ENCODE measurements at places on chromosomes 16 and 17. TPM values are rescaled to one million over a fixed set of nuclear protein-coding genes. Genes with fewer than 3 reads are reported as not detected.

DNA sequence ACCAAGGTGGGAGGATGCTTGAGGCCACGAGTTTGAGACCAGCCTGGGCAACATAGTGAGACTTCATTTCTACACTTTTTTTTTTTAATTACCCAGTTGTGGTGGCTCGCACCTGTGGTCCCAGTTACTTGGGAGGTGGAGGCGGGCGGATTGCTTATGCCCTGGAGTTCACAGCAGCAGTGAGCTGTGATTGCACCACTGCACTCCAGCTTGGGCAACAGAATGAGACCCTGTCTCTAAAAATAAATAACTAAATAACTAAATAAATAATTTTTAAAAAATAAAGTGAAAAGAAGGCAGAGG lies 9.3 kb downstream of the DNAI2 start:
- no peak for DNase-seq

DNA sequence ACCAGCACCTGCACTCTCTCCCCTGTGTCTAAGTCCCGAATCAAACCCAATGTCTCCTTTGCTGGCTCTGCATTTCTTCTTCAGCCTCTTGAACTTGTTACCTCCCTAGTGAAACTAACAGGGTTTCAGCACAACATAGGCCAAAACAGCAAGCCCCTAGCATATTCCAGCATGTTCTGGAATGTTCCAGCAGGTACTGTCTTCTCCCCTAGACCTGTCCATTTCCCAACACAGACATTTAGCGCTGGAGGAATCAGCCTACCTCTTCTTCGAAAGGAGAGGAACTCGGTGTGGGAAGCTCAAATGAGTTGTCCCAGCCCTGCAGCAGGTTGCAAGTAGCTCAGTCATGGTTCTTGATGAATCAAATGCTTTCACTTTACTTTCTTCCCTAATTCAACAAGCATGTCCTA lies 47.1 kb downstream of the LITAF start:
- peak; percentile 32 for DNase-seq

GRCh38 chr16:51134269-51134812 lies 16.7 kb downstream of the SALL1 start:
- no peak for DNase-seq

DNA sequence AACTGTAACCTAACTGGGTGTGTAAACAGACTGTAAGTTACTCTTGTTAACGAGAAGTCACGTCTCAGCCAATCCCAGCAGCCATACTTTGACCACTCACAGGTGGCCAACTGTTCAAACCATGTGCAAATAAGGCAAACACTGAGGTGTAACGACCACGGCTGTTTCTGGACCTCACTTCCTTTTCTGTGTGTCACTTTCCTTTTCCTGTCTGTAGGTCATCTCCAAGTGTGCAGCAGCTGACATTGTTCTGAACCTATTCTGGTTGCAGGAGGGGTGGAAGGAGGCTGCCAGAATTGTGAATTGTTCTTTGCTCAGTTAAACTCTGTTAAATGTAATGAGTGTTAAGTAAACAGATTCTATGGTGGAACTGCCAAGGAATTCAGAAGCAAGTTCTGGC lies 627.4 kb downstream of the KCNJ2 start:
- DNase-seq: no peak

Gene RGS9
- 5.3 TPM for total RNA-seq

All from posterior vena cava (tissue), 2 donors.